ENCODE measurements at places on chromosomes 11 and 22.

GRCh38 chr11:131982154-131982553 lies 611.7 kb downstream of the NTM start:
- DNase-seq, result no peak

DNA sequence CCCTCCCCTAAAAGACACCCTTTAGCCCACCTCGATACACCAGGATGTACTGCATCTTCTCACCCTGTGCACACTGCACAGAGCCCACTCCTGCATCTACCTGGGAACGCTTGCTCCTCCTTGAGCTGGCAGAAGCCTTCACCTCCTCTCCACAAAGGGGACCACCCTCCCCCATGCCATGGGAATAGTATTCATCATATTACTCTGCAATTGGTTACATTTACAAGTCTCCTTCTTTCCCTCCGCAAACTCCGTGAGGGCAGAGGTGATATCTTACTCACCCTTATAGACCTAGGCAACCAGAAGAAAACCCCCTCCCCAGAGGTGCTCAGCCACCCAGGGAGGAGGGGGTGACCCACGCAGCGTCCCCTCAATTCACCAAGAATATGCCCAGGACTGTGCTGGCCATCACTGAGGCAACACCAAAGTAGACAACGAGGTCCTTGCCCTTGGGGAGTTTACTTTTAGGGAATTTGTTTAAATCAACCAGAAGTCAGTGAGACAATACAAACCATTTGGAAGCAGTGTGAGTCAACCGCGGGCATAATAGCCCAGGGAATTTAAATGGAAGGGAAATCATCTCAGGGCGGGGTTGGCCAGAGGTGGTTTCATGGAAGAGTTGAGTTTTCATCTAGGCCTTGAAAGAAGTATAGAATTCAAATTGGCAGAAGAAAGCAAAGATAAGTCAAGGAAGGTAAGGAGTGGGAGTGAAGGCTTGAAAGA lies 214.5 kb downstream of the BARX2 start:
- no peak for DNase-seq

DNA sequence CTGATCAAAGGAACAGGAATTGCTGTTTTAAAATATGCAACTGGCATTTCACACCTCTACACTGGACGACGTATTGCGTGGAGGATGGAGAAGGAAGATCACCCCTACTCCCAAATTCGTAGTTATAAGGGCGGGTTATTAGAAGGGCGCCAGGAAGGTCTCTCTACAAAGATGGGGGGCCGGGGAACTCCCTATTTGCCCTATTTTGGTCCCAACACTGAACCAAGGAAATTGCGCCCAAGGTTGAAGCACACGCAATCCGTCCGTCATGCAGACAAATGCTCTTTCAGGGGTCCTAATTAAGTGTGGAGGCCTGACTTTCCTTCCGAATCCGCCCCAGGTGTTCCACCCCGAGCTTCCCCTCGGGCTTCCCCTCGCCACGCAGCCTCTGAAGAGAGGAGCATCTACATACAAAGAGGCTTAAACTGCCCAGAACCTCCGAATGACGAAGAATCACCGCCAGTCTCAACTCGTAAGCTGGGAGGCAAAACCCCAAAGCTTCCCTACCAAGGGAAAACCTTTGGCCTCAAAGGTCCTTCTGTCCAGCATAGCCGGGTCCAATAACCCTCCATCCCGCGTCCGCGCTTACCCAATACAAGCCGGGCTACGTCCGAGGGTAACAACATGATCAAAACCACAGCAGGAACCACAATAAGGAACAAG lies 396 bp downstream of the NPAT start:
- no peak for DNase-seq

DNA sequence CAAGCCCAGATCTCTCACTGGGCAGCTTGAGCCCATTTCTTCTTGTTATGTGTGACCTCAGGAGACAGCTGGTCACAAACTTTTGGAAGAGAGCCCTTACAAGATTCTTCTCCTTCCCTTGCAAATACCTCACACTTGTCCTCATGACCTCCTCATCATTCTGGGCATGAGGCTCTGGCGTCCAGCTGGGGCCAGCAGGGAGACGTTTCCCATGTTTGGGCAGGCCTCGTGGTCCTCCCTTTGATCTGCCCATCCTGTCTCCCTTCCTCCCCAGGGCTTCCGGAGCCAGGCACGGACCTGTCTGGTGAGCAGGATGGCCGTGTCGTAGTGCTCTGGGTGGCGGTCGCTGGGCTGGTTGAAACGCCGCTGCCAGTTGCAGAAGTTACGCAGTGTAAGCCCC lies 9.7 kb downstream of the ADAMTS8 start:
- DNase-seq, result no peak

DNA sequence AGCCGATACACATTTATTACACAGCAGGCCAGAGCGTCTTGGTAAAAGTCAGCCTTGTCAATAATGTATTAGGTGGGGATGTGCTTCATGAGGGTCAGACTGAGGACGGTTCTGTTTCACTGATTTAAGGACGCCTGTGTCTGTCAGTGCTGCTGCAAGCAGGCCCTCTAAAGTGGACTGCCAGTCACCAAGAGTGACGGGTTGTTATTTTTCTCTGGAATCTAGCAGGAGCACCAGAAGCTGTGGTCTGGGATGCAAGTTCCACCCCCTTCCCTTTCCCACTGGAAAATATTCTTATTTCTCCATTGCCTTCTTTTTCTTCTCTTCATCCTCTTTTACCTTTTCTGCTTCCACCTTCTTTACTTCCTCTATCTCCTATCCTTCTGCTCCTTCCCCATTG lies 191.2 kb upstream of the NCAM1 start:
- no peak for DNase-seq

- DNase-seq, result no peak
Observed at GRCh38 chr11:69702769-69703452, 911 bp downstream of the FGF19 start.

- no peak for DNase-seq
Observed at GRCh38 chr22:42470366-42471082, 38.3 kb upstream of the NFAM1 start.

DNA sequence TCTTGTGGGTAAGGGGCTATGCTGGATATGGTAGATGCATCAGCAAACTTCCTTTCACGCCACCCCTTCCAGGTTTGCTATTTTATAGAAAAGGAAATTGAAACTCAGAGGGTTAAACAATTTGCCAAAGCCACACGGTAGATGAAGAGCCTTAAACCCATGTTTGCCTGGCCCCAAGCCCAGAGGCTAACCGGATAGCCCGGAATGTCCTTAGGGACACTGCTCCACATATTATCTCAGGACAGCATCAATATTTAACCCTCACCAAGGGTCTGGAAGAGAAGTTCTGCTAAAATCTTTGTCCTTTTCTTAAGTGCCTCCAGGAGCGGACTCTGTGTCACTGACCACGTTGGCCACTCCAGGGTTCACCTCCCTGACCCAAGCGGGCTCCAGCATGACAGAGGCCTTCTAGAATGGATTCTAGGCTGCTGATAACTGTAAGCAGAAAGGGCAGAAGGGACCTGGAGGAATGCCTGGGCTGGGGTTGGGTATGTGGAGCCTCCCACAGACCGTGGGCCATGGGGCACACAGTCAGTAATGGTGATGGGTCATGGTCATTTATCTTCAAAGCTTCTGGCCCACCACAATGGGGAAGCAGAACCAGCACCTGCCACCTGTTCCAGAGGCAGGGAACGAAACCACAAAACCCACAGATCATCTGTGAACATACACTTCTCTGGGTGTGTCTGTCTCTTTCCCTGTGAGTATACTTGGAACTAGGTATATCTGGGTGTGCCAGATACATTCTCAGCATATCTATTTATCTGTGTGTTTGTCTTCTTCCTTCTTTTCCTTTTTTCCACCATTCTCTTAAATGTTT lies 5.4 kb upstream of the TMEM86A start:
- DNase-seq, result no peak

GRCh38 chr11:34680206-34680605 lies 59.3 kb downstream of the EHF start:
- DNase-seq, result no peak

DNA sequence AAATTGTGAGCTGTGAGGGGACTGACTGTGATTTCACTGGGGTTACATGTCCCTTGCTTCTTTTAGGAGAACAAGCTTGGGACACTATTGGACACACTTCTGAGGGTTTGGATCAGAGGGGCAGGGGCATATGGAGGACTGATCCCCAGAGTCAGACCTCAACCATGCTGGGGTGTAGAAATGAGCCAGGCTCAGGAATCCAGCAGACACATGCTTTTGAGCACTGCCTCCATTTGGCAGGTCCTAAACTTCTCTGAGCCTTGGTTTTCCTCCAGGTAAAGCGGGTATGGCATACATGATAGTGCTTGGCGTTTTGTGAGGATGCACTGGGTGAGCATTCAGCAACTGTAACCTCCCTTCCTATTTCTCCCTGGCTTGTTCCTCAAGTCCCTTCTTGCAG lies 74.7 kb downstream of the ADAMTS15 start:
- no peak for DNase-seq

- DNase-seq, result no peak
Observed at GRCh38 chr11:77191823-77192495, 63.9 kb downstream of the MYO7A start.

DNA sequence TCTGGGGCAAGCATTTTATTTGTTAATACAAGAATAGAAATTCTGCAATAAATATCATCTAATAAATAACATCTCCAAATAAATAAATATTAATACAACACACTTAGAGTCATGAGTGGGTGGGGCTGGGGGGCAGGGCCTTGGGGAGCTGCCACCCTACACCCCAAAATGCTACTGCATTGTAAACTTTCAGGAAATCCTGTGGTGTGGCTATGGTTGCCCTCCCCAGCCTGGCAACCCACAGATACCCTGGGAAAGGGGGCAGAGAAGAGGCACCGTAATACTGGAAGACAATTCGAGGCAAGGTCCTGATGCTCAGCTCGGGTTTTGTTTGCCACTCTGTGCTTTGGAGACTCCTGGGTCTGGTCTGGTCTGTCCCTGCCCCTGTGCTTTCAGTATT lies 9.2 kb downstream of the CLCF1 start:
- no peak for DNase-seq

GRCh38 chr22:41511521-41511968 lies 32.7 kb downstream of the POLR3H start:
- no peak for DNase-seq

- DNase-seq, result no peak
Observed at GRCh38 chr11:47184711-47185304, 1.4 kb downstream of the PACSIN3 start.

DNA sequence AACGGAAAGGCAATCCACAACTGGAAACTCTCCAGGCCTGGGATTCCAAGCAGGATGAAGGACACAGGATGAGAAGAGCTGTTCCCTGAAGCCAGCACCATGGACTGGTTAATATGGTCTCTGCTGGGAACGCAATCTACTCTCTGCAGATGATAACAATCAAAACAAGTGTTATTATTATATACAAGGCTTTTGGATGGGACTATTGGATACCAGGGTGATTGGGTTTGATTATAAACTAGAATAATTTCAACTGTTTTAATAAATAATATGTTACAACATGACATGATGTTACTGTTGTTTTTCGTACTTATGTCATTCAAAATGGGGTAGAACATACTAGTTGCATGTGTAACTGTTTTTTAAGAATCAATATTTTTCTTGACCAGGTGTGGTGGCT lies at the start of gene OR52R1:
Gene OR52R1, minus strand, starts transcription at position 101 of the 400 bp plus-strand sequence. Its CDS starts 0 bp downstream, at position 101.
- DNase-seq, result no peak

- peak; percentile 64 for DNase-seq
Observed at GRCh38 chr11:77107950-77108349, 5.3 kb downstream of the OMP start.

- DNase-seq, result no peak
Observed at GRCh38 chr11:58525037-58525614, 17.2 kb upstream of the OR5B21 start.

- DNase-seq, result no peak
Observed at GRCh38 chr22:45434981-45435380, 21.5 kb downstream of the RIBC2 start.

DNA sequence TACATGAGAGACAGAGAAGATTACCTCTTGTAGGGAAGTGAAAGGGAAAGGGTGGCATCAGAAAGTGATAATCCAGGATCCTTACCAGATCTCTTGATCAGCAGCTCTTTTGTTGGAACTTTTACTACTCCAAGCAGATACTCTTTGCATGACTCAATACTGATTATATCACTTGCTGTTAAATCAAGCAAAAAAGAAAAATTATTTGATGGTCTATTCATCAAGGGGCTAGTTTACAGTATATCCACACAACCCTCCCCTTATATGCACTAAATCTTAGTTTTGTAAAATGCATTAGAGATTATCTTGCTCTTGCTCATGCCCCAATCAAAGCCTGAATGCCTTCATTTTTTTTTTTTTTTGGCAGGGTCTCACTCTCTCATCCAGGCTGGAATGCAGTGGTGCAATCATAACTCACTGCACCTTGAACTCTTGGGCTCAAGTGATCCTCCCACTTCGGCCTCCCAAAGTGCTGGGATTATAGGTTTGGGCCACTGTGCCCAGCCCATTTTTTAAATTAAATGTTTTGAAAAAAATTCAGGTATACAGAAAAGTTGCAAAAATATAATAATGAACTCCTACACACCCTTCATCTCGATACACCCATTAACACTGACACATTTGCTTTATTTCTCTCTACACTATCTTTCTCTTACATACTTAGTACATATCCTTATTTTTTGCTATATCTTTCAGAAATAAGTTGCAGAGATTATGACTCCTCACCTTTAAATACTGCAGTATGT lies 76.1 kb upstream of the UCP3 start:
- no peak for DNase-seq
